ENCODE measurements at places on chromosomes 4 and X.

DNA sequence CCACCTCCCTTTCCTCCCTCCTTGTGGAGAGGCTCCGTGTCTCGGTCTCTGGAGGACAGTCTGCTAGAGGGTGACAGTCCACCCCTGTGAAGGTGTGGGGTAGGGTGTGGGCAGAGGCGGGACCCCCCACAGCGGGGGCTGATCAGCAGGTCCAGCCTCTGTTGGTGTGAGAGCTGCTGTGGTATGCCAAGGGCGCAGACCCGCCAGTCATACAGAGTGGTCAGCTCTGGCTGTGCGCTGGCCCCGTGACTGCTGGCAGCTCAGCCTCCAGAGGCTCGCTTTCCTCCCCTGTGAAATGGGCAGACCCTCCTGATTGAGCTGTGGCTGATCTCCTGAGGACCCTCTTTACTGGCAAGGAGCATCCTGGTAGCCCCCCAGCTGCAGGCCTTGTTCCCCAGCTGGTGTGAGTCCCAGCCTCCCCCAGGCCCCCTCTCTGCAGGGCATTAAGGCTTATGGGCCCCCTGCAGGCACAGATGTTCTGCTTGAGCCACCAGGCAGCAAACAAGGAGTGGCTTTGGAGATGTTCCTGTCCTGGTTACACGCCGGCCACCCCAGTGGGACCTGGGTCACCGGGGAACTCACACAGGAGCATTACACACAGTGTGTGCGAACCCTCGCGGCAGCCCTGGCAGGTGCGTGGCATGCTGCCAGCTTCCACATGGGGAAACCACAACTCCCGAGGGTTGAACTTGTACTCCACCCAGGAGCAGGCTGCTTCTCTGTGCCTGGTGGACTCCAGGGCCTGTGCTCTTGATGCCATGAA, 76.8 kb downstream of the PPP2R2C start:
- DNase-seq: no peak

- no peak for DNase-seq
Measured at GRCh38 chr4:77438549-77438948, 167.1 kb upstream of the CXCL13 start.

GRCh38 chrX:34893741-34894140, 48.9 kb upstream of the FAM47B start:
- DNase-seq: no peak

- no peak for DNase-seq
Measured at GRCh38 chr4:33739884-33740632, 2504.3 kb downstream of the ARAP2 start.

DNA sequence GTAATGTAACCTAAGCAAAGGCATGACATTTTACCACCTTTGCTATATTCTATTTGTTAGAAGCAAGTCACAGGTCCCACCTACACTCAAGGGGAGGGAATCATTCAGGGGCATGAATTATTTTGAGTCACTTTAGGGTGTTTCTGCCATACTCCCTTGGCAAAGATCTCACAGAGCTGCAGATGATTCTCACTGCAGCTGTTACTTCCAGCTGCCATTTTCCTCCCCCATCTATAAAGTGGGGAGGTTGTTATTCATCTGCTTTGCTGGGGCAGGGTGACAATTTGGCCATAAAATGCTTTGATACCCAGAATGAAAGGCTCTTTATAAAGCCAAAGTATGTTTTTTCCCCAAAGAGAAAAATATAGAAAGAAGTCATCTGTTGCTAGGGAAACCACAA, 136.5 kb upstream of the SMIM31 start:
- no peak for DNase-seq

DNA sequence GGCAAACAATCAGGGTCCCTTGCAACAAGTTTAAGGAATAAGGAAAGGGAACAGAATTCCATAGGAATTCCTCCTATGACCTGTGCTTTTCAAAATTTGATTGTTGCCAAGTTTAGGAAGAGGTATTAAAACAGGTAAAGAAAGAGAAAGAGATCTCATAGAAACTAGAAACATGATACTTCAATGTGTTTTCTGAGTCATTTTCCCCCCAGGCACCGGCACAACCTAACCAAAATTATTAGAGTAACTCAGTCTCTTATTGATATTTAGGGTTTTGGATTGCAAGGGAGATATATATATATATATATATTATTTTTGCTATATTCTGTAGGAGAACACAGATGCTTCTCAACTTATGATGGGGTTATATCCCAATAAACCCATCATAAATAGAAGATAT, 278.0 kb upstream of the DKK2 start:
- no peak for DNase-seq

GRCh38 chr4:103397541-103397940, 199.4 kb upstream of the CENPE start:
- DNase-seq: no peak

DNA sequence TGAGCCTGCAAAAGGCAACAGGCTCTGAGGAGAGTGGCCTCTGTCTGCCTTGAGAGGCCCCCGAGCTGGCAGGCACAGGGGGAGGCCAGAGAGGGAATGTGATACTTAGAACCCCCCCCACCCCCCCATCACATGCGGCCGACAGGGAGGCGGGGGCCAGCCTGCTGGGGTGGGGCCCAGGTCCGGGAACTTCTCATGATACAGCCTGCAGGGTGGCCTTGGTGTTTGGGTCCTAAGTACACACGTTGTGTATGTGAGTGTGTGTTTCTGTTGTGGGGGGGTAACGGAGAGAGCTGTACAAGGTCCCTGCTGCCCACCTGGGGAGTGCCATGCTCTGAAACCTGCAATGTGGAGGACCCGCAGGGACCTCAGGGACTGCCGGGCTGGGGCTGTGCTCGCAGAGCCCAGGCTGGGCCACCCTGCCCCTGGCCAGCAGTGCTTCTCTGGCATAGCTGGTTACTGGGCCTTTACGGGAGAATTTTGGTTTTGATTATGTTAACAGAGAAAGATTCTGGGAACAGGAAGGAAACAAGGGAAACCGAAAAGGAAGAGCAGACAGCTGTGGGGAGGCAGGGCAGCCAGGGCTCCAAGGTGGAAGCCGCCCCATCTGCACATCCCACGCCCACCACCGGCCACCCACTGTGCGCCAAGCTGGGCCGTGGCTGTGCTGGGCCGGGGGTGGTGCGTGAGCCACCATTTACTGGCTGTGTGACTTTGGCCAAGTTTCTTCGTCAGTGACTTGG, 19.9 kb downstream of the SH3BP2 start:
- DNase-seq: no peak

DNA sequence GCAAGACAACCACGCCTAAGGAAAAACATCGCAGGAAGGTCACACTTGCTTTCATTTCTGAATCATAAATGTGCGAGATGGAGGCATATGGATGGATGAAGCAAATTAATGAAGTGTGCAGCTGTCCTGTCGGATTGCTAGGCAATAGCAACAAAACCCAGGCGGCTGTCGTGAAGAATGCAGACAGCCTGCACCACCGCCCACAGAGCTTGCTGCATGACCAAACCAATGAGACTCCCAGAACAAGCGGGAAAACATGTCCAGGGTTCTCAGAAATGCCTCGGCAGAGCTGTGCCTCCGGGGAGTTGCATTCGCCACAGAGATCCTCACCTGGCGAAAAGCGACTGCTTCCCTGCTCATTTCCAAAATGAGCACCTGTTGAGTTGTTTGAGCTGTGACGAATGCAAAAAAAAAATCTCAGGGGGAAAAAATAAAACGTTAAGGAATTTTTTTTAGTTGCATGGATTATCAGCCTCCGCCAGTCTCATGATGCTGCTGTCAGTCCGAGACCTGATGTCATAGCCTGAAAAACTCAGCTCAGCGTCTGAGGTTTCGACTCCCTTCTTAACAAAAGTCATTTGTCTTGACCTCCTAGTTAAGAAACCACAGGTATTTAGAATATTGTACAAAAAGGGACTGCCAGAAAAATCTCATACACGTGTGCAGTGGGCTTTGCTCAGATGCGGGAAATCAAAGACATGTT, 155.5 kb upstream of the MXRA5 start:
- DNase-seq: no peak

GRCh38 chr4:5712517-5712916, 1.5 kb downstream of the EVC start:
- no peak for DNase-seq

GRCh38 chr4:90030953-90031352, 96.2 kb upstream of the CCSER1 start:
- no peak for DNase-seq

GRCh38 chrX:57677132-57677858, 2.8 kb downstream of the NLRP2B start:
- no peak for DNase-seq

- DNase-seq: peak; percentile 37
Measured at GRCh38 chrX:26586570-26586969, 370.6 kb downstream of the MAGEB5 start.

DNA sequence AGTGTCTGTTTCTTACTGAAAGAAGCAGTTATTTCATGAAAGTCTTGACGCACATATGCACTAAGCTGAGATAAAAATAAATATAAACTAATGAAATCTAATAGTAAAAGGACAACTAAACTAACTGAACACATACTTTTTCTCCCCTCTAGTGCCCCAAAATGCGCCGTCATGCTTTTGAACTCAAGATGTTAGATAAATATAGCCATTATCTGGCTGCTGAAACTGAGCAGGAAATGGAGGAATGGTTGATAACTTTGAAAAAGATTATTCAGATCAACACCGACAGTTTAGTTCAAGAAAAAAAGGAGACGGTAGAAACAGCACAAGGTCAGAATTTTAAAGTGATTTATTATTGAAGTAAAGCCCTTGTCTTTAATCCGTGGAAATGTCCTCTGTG, 70.2 kb downstream of the DOCK11 start:
- no peak for DNase-seq

DNA sequence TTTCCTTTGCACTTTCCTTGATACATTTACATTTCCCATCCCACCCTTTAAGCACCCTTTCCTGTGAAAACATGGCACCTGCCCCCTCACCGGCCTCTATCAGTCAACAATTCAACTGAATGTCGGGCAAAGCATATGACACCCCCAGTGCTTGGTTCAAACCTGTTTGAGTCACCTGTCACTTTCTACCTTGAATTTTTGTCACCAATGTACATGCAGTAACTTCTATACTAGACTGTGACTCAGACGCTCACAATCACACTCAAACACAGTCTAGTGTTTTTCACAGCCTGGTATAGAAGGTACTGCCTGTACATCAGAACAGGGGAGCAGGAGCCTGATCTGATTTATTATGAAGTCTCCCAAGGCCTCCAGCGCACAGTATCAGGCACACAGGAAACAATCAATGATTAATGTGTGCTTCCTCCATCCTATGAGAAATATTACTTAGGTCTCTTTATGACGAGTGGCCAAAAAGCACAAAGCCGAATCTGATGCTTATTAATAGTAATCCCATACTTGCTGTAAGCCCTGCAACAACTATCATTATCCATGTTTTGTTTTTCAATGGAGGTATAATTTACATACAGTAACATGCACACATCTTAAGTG, 49.2 kb upstream of the FAM9C start:
- DNase-seq: no peak

- DNase-seq: no peak
Measured at GRCh38 chr4:170306208-170306607, 216.5 kb upstream of the AADAT start.

- DNase-seq: no peak
Measured at GRCh38 chrX:11193035-11193469, 81.9 kb downstream of the HCCS start.

GRCh38 chr4:183099537-183100297, 660 bp downstream of the WWC2 start:
- DNase-seq: peak; percentile 85

GRCh38 chrX:107738768-107739167, 36.8 kb downstream of the TSC22D3 start:
- no peak for DNase-seq

GRCh38 chr4:48483006-48483776, at the start of gene SLC10A4:
SLC10A4 (plus strand) TSS chr4:48483343; CDS start chr4:48483562, 219 bp downstream.
- DNase-seq: no peak
